Mammary epithelial cell (primary cell): ENCODE measurements at places on chromosomes 5 and 9. TPM values are rescaled to one million over a fixed set of nuclear protein-coding genes. Genes with fewer than 3 reads are reported as not detected.

DNA sequence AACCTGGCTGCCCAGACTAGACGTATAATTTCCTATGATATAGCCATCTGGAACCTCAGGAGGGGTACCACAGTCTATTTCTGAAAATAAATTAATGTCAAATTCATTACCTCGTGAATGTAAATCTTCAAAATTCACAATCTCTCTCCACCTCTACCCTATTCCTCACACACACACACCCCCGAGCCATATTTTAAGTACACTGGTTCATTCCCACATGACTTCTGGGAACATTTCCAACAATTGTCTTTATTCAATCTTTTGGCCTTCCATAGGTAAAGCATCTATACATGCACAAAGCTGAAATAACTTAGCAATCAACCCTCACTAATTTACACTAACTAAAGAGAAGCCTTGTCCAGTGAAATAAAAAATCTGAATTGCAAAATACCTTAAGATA lies 32.7 kb downstream of the SUSD1 start:
- peak; percentile 24 for DNase-seq

- DNase-seq = peak; percentile 7
These were observed 97.8 kb downstream of the C5orf15 start for GRCh38 chr5:133870661-133871060.

GRCh38 chr9:16705111-16705604 lies 165.3 kb downstream of the BNC2 start:
- DNase-seq = peak; percentile 21

DNA sequence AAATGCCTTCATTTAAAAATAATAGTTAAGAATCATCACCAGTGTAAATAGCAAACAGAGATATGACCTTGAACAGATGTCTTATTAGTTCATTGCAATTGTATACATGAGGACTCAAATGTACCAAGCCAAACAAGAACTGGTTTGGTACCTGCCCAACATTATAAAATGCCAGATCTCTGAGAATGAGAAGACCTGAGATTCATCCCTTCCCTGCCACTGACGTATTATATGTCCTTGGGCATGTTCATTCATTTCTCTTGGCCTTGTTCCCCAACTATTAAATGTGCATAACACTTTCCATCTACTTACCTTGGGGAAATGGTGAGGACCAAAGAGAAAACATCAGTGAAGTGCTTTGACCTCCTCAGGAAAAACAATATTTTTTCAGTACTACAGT lies 33.6 kb upstream of the ERBIN start:
- peak; percentile 52 for DNase-seq

DNA sequence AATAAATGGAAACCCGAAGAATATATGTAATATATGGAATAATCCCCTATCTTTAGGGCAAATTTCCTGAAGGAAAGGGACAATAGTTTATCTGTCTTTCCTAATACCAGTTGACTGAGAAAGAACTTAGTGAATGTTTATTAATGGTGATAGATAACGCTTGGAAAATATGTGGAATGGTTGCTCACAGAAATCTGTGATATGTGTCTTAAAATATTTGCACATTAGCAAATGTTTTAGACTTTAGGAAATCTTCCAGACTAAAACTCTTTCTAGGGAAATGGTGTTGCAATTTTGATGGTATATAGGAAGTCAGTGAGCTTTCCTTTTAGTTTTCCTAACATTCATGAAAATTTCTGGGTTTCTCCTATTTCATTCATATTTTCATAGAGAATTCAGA lies 90.4 kb downstream of the PIP5K1B start:
- no peak for DNase-seq

DNA sequence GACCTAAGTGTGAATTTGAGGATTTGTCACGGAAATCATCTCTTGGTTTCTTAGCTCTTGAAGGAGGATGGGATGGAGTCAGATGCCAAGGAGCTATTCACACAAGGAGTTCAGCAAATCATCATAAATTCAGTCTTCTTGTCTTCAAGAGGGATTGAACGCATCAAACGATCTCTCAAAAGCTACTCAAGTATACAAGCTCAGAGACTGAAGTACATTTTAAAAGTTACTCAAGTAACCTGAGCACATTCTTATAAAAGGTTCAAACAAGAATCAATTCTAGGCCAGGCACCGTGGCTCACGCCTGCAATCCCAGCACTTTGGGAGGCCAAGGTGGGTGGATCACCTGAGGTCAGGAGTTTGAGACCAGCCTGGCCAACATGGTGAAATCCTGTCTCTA lies 21.1 kb upstream of the GOLPH3 start:
- no peak for DNase-seq

- peak; percentile 28 for DNase-seq
These were observed 100.8 kb downstream of the HOMER1 start for GRCh38 chr5:79413112-79413511.

DNA sequence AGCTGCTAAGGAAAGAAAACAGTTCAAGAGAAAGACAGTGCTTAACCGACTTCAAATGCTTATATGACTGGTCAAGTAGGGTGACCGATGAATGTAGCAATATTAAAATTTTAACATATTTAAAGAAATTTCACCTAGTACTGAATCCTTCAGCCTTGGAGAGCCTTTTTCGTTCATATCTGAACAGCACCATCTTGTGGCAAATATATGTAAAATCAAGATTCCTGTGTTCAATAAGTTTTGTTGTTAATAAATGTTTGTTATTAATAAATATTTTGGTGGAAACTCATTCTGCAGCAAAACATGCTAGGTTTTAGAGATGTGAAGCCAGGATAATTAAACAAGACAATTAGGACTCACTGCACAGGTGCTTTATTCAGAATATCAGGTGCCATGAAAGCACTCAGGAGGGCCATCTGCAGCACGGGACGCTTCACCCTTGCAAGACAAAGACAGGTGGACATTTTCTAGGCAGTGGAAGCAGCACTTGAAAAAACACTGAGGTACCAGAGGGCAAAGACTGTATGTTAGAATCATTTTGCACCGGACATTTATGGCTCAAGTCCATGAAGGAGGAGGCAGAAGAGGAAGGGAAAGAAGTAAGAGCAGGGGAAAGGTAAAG lies 15.6 kb downstream of the TICAM2 start:
- no peak for DNase-seq

DNA sequence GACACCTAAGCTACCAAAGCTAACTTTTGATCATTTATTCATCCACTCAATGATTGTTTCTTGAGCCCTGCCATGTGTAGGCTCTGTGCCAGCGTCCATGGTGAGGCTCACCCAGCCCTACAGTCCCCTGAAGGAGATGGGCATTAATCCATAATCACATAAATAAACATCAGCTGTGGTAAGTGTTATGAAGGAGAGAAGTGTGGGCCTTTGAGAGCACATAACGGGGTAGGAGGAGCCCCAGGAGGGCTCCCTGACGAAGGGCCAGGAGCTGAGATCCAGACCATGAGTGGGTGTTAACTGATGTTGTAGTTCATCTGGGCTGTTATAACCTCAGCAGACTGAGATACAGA lies 53.9 kb upstream of the AFAP1L1 start:
- DNase-seq = no peak

DNA sequence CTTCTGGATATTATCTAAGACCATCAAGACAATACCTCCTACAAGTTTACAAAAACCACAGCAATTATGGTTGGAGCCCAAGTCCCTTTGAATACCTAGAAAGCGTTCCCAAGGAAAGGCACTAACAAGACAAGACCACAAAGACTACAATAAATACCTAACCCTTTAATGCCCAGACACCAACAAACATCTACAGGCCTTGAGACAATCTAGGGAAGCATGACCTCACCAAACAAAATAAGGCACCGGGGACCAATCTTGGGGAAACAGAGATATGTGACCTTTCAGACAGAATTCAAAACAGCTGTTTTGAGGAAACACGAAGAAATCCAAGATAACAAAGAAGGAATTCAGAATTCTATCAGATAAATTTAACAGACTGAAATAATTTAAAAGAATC lies 37.8 kb downstream of the OXCT1 start:
- no peak for DNase-seq

- DNase-seq = peak; percentile 54
These were observed 647 bp downstream of the SMARCA2 start for GRCh38 chr9:2015581-2016407.

GRCh38 chr5:310516-310915 lies 11.0 kb upstream of the AHRR start:
- no peak for DNase-seq

SPAG8 gene
- polyA plus RNA-seq = 0.23 TPM

ZBTB26 gene
- polyA plus RNA-seq = 1.6 TPM
